H1 (cell line): ENCODE measurements at places on chromosomes 7 and 10. TPM values are rescaled to one million over a fixed set of nuclear protein-coding genes. Genes with fewer than 3 reads are reported as not detected.

Gene TBX20
- 0.26 and 0.29 TPM in 2 replicates for total RNA-seq

DNA sequence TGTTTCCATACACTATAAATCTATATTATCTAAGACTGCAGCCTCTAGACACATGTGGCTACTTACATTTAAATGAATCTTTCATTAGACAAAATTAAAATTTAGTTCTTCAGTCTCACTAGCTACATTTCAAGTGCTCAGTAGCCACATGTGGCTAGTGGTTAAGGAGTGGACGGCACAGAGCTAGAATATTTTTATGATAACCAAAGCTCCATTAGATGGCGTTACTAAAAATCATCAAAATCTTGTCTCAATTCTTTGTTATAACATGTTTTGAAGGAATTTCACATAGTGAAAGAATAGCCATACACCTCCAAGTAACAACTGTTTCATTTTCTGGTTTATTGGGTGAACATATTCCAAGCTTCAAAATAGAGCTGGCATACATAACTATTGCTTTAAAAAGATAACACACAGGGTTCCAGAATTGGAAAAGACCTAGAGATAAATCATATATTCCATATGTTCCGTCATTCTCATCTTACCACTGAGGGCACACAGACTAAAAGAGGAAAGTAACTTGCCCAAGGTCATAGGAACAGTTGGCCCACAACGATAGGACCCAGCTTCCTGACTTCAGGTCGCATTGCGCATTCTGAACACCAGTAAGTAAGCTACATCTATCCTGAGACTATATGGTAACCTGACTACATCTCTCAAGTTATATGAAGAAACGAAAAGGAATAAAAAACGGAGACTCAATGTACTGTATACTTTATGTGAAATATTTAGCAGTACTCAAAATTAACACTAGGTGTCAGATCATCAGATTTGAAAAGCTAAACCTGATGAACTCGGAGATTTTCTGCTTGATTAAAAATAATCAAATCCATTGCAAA lies 66.6 kb downstream of the CAV1 start:
- H3K27me3 ChIP-seq = no peaks in the 10 kb centered on the region
- H3K36me3 ChIP-seq = no peaks in the 10 kb centered on the region
- H3K4me1 ChIP-seq = no peaks in the 10 kb centered on the region; the same call in 1 of the 2 replicates
- H3K27ac ChIP-seq = no peak overlapping the region

- DNase-seq = no peak
- no peaks in the 10 kb centered on the region for H3K36me3 ChIP-seq
- H3K4me1 ChIP-seq = no peaks in the 10 kb centered on the region; the same call in 1 of the 2 replicates
These were observed 4.5 kb upstream of the CPVL start for GRCh38 chr7:29150856-29151255.

Gene NRAP
- not detected in 2 replicates for total RNA-seq

- no peaks in the 10 kb centered on the region for H3K27me3 ChIP-seq
- no peak overlapping the region for H3K27ac ChIP-seq
- no peaks in the 10 kb centered on the region for H3K36me3 ChIP-seq
- no peak overlapping the region for H3K4me3 ChIP-seq
These were observed 25.8 kb downstream of the BTRC start for GRCh38 chr10:101379663-101380352.

Gene ZNF503
- 0.13 and 0.27 TPM in 2 replicates for total RNA-seq

Gene SPDYE9
- total RNA-seq = not detected in 2 replicates

- no peak for DNase-seq
These were observed 77.8 kb downstream of the SHH start for GRCh38 chr7:155734445-155734809.

- H3K4me3 ChIP-seq = peak within 1 kb of the TSS; percentile 91
- no peaks in the 10 kb centered on the region for H3K36me3 ChIP-seq
- H3K27ac ChIP-seq = peak within 1 kb of the TSS; percentile 91
- H3K4me1 ChIP-seq = no peaks in the 10 kb centered on the region
- DNase-seq = no peak
- H3K27me3 ChIP-seq = no peaks in the 10 kb centered on the region
These were observed at the start of gene CDK13 for GRCh38 chr7:39949971-39950472. Gene CDK13, plus strand, starts transcription at chr7:39950256. Its CDS starts 386 bp downstream, at chr7:39950642.

- no peak overlapping the region for H3K27ac ChIP-seq
- H3K4me1 ChIP-seq = no peaks in the 10 kb centered on the region
- no peaks in the 10 kb centered on the region for H3K27me3 ChIP-seq
- DNase-seq = no peak
These were observed 38.8 kb downstream of the ZNF783 start for GRCh38 chr7:149300620-149301285.

- H3K4me1 ChIP-seq = no peaks in the 10 kb centered on the region
- no peak overlapping the region for H3K4me3 ChIP-seq
- no peak overlapping the region for H3K27ac ChIP-seq
These were observed 81.3 kb upstream of the AGR3 start for GRCh38 chr7:16963044-16963443.

- no peaks in the 10 kb centered on the region for H3K4me1 ChIP-seq
- H3K36me3 ChIP-seq = no peaks in the 10 kb centered on the region
- no peak overlapping the region for H3K27ac ChIP-seq
- DNase-seq = no peak
- H3K4me3 ChIP-seq = no peak overlapping the region
These were observed 75.4 kb upstream of the SLC13A1 start for GRCh38 chr7:123275036-123275753.
